Suprapubic skin (tissue), 4 donors: ENCODE measurements at places on chromosomes 12 and 14. TPM values are rescaled to one million over a fixed set of nuclear protein-coding genes. Genes with fewer than 3 reads are reported as not detected.

GRCh38 chr14:76884394-76884793, 58.2 kb downstream of the LRRC74A start:
- no peak for DNase-seq

GRCh38 chr14:52402812-52403526, 88.9 kb downstream of the PTGER2 start:
- no peak for DNase-seq

- DNase-seq, result no peak
These were observed 7.7 kb downstream of the HOXC8 start for GRCh38 chr12:54016478-54016964.

DNA sequence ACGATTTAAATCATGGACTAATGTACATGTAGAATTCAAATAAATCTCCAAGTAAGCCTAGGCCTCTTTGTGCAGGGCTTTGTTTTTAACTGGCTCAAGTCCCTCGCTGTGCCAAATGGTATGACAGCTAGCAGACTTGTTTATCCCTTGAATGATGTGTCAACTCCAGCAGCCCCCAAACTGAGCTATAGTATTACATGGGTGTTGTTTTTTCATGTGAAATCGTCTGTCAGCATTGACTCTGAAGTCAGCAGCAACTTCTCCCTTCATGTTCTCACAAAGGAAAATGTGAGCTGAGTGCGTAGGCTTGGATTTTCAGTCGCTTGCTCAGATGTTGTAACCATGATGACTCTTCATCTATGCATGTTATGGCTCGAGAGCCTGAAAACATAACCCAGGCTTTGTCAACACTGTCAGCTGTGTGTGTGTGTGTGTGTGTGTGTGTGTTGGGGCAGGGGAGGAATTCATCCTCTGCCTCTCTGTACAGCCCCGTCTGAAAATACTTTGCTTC, 73.3 kb downstream of the PTHLH start:
- no peak for DNase-seq

GRCh38 chr12:20194171-20194570, 174.2 kb upstream of the PDE3A start:
- no peak for DNase-seq

DNA sequence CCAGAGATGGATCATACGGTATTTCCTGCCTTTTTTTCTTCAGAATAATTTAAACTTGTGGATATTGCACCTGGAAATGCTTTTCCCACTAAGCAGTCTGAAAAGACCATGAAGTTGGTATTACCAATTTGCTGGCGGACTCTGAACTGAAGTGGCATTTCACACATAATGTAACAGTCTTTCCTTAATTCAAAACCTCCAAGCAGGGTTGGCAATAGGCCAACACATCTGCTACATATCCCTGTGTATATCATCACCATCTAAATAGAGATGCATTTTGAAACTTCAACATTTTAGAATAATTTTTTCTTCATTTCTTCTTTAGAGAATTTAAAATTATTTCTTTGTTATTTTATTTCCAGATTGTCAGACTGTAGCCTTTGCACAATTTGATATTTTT, 100.5 kb downstream of the TSPAN8 start:
- no peak for DNase-seq

GRCh38 chr12:8899830-8900229, 14.5 kb upstream of the PHC1 start:
- no peak for DNase-seq

DNA sequence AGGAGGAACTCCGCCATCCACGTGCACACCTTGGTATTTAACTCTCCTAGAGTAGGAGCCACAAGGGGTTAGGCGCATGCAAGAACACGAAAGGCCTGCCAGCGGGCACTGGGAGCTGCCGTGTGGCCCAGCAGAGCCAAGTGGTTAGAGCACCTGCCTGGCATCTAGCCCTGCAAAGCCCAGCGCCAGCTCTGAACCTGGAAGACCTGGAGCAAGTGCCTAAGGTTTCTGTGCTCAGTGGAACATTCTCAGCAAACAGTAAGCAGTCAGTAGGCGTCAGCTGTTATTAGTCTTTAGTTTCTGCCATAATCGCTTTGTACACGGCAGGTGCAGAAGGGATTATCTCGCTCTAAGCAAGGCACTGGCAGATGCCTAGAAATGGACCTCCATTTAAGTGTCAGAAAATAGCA, 55.4 kb downstream of the SETD3 start:
- DNase-seq, result no peak

- DNase-seq, result no peak
These were observed 1288.4 kb downstream of the AACS start for GRCh38 chr12:126353604-126354003.

DNA sequence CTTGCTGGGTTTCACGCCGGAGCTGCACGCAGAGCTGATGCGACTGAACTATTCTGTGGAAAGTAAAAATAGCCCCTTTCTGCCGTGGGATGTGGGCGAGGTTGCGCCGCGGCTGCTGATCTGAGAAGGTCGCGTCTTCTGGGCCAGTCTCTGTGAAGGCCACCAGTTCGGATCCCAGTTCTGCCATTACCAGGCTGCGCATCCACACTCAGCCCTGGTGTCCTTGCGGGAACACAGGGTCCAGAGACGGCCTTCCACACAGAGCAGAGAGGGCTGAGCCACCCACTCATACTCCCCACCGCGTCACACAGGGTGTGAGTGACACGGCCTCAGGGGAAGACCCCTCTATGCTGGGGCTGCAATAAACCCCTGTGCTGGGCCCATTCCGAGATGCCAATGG, 13.9 kb downstream of the GALNT9 start:
- DNase-seq, result no peak

- no peak for DNase-seq
These were observed 1.7 kb downstream of the CREBL2 start for GRCh38 chr12:12613344-12613743.

GRCh38 chr14:66383771-66384170, 102.4 kb upstream of the CCDC196 start:
- no peak for DNase-seq

DNA sequence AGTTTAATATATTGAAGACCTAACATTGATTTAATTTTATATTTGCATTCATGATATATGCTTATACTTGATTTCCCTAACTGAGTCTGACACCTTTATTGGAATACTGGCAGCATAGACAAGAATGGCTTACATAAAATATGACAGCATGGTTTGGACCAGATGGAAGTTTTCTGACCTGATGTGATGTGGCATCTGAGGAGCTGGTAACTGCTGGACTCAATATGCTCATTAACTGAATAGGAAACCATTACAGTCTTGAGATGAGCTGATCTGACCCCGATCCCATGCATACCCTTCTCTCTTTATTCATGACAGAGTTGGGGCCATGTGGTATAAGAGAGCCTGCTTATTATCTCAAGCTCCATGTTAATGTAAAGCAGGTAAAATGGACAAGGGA, 604.8 kb upstream of the SEL1L start:
- no peak for DNase-seq

DNA sequence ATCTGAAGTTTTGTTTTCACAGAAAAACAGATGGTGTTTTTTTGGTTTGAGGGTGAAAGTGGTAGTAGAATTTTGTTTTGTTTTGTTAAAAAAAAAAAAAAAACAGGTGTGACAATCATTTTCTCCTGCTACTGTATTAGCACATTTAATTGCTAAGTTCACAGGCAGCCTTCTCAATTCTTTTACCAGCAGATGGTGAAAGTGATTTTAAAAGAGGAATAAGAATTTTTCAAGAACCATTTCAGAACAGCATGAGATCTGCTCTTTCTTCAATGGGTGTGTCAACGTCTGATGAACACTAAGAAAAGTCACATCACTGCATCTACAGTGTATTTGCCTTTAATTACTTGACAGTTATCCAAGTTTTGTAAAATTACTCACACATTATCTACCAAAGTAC, 303.7 kb upstream of the USP15 start:
- no peak for DNase-seq

DNA sequence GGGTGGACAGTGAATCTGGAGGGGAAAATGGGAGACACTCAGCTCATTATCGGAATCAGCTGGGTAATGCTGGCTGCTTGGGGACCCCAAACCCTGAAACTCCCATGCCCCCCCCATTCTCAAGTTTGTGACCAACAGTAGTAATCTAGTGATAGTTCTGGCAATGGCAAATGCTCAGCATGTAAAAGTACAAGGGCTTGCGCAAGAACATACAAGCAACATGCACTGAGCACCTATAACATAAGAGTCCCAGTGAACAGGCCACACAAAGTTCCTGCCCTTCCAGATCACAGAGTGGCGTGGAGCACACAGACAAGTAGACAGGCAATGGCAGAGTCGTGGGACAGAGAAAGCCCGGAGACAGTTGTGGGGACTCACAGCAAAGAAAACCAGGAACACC, 407.9 kb downstream of the MED13L start:
- DNase-seq, result no peak

DNA sequence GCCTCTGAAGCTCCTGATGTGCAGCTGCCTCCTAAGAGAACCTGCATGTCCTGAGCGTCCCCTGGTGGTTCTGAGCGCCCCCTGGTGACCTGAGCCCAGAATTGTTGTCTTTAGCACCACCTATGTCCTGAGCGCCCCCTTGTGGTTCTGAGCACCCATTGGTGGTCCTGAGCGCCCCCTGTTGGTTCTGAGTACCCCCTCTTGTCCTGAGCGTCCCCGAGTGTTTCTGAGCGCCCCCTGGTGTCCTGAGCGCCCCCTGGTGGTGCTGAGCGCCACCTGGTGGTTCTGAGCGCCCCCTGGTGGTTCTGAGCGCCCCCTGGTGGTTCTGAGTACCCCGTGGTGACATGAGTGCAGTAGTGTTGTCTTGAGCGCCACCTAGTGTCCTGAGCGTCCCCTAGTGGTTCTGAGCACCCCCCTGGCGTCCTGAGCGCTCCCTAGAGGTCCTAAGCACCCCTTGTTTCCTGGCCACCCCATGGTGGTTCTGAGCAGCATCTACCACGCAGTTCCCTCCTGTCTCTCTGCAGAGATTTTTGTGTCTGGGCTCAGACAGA, 782.5 kb downstream of the TMEM121 start:
- no peak for DNase-seq

The FBLN5 gene
- 44.3 TPM for total RNA-seq

The GZMB gene
- total RNA-seq, result not detected

The LMO3 gene
- 1.2 TPM for total RNA-seq

The NRL gene
- 2.4 TPM for total RNA-seq

The CLEC14A gene
- total RNA-seq, result 18.9 TPM

The CRACR2A gene
- 18.2 TPM for total RNA-seq

The CDCA4 gene
- total RNA-seq, result 38.6 TPM

The ISM2 gene
- total RNA-seq, result not detected

The TAS2R43 gene
- total RNA-seq, result not detected
